ENCODE measurements at places on chromosomes 6 and 20.
A peak's percentile ranks its signal among the peaks of the same experiment; 100 is the strongest.

DNA sequence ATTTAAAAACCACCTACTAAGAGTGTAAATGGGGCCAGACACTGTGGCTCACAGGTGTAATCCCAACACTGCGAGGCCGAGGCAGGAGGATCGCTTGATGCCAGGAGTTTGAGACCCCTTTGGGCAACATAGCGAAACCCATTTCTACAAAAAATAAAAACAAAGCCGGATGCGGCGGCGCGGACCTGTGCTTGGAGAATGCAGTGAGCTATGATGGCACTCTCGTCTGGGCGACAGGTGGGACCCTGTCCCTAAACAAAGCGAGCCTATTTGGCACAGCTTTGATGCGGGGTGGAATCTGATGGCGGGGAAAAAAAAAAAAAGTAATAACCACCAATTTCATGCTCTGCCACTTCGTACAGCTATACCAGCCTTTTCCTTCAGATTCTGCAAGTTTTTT, 1.1 kb downstream of the TCP1 start:
- DNase-seq, result no peak
- no peaks in the 10 kb centered on the region for H3K27me3 ChIP-seq
- H3K27ac ChIP-seq, result no peak overlapping the region

- no peaks in the 10 kb centered on the region for H3K27me3 ChIP-seq
- no peak overlapping the region for H3K4me3 ChIP-seq
- peak; percentile 41 for DNase-seq
- H3K4me1 ChIP-seq, result peaks cover 26% of the 10 kb centered on the region
- H3K27ac ChIP-seq, result no peak overlapping the region
Observed at GRCh38 chr6:47519279-47519678, 41.7 kb downstream of the CD2AP start.

- H3K4me3 ChIP-seq, result no peak overlapping the region
- H3K4me1 ChIP-seq, result no peaks in the 10 kb centered on the region
- H3K36me3 ChIP-seq, result no peaks in the 10 kb centered on the region
- H3K27ac ChIP-seq, result no peak overlapping the region
- no peak for DNase-seq
Observed at GRCh38 chr6:83594941-83595340, 82.6 kb downstream of the PRSS35 start.

DNA sequence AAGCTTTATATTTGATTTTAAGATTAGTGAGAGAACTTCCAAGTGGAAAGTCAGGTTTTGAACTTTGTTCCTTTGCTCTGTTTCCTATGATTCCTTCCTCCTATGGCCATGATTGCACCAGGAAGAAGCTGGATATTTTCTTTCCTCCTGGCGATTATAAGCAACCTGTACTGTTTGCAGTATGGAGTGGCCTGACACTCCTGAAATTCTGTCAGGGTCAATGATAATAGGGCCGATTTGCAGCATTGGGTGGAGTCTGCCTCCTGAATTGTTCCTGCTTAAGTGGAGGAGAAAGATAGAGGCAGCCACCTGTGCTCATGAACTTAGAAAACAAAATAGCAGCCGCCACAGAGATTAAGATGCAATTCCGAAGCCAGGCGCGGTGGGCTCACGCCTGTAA, 9.8 kb upstream of the FAM217A start:
- H3K27ac ChIP-seq, result no peak overlapping the region
- peak; percentile 61 for DNase-seq
- no peak overlapping the region for H3K4me3 ChIP-seq
- peaks cover 6% of the 10 kb centered on the region for H3K4me1 ChIP-seq
- H3K36me3 ChIP-seq, result no peaks in the 10 kb centered on the region

GRCh38 chr6:113763311-113763766, 93.8 kb upstream of the MARCKS start:
- H3K4me3 ChIP-seq, result no peak overlapping the region
- no peaks in the 10 kb centered on the region for H3K4me1 ChIP-seq
- H3K36me3 ChIP-seq, result no peaks in the 10 kb centered on the region
- H3K27me3 ChIP-seq, result no peaks in the 10 kb centered on the region

DNA sequence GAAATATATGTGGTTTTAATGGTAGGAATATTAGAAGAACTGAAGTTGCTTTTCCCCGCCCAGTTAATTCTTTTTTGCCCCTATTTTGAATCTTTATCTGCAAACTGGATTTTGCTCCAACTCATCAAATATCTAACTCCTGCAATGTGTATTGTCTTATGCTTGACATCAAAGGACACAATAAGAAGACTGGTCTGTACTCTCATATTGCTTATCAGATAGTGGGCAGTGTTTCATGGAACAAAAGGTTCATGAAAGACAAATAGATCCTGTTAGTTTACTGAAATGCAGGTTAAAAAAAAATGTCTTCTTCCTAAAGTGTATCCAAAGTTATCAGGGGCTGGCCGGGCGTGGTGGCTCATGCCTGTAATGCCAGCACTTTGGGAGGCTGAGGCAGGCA, 27.7 kb upstream of the GTF3C6 start:
- no peaks in the 10 kb centered on the region for H3K36me3 ChIP-seq
- no peaks in the 10 kb centered on the region for H3K4me1 ChIP-seq
- no peaks in the 10 kb centered on the region for H3K27me3 ChIP-seq
- DNase-seq, result no peak
- H3K27ac ChIP-seq, result no peak overlapping the region

DNA sequence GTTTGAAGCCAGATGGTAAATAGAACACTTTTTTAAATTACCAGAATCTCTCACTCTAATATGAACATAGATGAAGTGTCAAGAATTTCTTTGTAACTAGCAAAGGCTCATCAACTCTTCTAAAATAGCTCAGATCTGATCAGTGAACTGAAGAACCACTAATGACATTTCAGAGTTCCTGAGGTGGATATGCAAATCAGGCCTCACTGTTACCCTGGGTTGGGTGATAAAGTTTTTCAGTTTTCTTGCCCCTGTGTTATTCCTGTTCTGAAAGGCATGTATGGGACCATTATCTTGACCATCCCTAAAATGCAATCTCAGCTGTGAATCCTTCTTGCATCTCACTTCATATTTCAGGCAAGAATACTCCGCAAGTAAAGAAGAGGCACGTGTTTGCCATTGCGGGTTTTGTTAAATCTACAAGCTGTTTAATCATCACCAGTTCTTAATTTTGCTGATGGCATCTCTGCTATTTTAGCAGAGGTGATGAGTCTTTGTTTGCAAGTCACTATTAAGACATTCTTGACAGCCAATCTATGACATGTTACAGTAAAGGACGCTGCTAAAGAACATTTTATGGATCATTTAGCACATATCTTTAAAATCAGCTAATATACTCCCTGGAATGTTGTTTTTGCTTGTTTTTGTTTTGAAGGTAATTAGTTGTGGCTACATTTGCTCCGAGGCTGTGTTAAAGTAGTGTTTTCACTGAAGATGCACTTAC, 47.9 kb downstream of the KHDC1L start:
- no peaks in the 10 kb centered on the region for H3K27me3 ChIP-seq
- no peaks in the 10 kb centered on the region for H3K36me3 ChIP-seq
- peaks cover 6% of the 10 kb centered on the region for H3K4me1 ChIP-seq
- H3K4me3 ChIP-seq, result no peak overlapping the region
- no peak overlapping the region for H3K27ac ChIP-seq

DNA sequence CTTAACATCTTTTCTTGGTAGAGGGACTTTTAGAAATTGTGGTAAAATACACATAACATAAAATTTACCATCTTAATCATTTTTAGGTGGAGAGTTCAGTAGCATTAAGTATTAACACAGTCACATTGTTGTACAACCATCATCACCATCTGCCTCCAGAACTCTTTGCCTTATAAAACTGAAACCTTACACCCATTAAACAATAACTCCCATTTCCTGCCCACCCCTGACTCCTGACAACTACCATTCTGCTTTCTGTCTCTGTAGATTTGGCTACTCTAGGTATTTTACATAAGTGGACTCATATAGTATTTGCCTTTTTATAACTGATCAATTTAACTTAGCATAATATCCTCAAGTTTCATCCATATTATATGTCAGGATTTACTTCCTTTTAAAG, 88.7 kb downstream of the ZHX3 start:
- no peak for DNase-seq
- no peak overlapping the region for H3K4me3 ChIP-seq
- no peaks in the 10 kb centered on the region for H3K36me3 ChIP-seq

GRCh38 chr20:60888771-60889170, 363.3 kb upstream of the CDH4 start:
- no peaks in the 10 kb centered on the region for H3K27me3 ChIP-seq
- no peaks in the 10 kb centered on the region for H3K36me3 ChIP-seq
- H3K4me3 ChIP-seq, result no peak overlapping the region
- H3K27ac ChIP-seq, result no peak overlapping the region

DNA sequence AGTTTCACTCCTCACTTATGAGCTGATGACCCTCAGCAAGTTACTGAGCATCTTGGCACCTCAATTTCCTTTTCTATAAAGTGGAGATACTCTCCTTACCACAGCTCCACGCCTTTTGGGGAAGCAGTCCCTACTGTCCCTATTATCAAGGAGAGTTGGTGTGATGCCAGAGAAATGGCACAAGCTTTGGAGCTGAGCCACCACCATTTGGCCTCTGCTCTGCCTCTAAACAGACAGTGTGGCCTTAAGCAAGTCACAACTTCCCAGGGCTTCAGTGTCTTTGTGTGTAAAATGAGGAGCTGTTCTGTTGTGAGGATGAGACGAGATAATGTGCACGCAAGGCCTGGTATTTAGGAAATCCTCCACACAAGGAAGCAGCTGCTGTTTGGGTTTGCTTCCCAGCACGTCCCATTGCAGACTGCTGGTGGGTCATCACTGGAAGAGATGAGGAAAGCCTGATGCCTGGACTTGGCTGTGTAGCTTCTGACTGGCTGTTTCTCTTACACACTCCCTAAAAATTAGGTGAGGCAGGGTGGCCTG, 18.5 kb downstream of the NSFL1C start:
- no peak for DNase-seq
- H3K27ac ChIP-seq, result no peak overlapping the region
- H3K4me1 ChIP-seq, result no peaks in the 10 kb centered on the region
- peaks cover 100% of the 10 kb centered on the region for H3K36me3 ChIP-seq
- no peak overlapping the region for H3K4me3 ChIP-seq

DNA sequence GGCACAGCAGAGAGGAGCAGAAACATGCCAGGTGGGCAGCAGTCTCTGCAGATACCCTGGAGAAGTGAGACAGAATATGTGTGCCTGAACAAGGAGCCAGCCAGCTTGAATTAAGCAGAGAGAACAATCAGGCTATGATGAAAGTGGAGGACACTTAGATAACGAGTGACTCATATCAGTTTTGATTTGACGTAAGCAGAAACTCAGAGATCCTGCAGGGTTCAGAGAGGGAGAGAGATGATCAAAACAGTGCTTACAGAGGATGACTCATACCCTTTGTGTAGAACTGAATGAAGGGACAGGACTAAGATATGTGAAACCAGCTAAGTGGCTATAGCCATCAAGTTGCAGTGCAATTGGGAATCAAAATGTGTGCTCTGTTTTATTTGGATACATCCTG, 300.7 kb downstream of the TENT5A start:
- H3K36me3 ChIP-seq, result no peaks in the 10 kb centered on the region
- no peak overlapping the region for H3K4me3 ChIP-seq
- H3K4me1 ChIP-seq, result no peaks in the 10 kb centered on the region

DNA sequence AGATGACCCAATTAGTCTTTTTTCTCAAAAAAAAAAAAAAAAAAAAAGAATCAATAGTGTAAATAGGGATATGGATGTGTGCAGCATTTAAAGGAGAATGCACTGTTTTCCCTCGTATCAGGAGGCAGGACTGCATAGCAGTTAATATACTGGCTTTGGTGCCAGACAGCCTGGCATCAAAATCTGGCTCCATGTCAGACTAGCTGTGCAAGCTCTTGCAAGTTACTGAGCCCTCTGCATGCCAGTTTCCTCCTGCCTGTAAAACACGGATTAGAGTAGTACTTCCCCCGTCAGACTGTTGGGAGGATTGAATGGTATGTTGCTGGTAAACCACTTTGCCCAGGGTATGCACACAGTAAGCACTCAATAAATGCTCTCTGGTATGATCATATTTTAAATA, 594.2 kb upstream of the CHD6 start:
- DNase-seq, result no peak
- no peak overlapping the region for H3K27ac ChIP-seq
- H3K36me3 ChIP-seq, result no peaks in the 10 kb centered on the region
- H3K4me1 ChIP-seq, result no peaks in the 10 kb centered on the region
- H3K27me3 ChIP-seq, result no peaks in the 10 kb centered on the region
- no peak overlapping the region for H3K4me3 ChIP-seq

DNA sequence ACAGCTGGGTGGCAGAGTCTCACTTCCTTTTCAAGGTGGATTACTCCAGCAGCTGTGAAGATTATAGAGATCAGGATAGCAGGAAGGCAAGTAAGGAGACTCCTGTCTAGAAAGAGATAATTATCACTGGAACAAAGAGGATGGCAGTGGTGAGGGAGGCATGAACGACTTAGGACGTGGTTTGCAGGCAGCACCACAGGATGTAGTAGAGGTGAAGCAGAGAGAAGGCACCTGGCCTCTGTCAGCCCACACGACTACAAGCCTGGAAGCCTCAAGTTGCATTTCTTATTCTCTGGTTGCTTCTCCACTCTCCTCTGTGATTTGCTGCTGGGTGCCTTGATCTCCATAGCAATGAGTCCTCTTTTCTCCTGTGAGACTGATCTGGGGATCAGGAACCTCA, 62.7 kb downstream of the TSHZ2 start:
- H3K4me3 ChIP-seq, result no peak overlapping the region
- H3K36me3 ChIP-seq, result no peaks in the 10 kb centered on the region
- H3K4me1 ChIP-seq, result no peaks in the 10 kb centered on the region
- DNase-seq, result no peak
- no peaks in the 10 kb centered on the region for H3K27me3 ChIP-seq

DNA sequence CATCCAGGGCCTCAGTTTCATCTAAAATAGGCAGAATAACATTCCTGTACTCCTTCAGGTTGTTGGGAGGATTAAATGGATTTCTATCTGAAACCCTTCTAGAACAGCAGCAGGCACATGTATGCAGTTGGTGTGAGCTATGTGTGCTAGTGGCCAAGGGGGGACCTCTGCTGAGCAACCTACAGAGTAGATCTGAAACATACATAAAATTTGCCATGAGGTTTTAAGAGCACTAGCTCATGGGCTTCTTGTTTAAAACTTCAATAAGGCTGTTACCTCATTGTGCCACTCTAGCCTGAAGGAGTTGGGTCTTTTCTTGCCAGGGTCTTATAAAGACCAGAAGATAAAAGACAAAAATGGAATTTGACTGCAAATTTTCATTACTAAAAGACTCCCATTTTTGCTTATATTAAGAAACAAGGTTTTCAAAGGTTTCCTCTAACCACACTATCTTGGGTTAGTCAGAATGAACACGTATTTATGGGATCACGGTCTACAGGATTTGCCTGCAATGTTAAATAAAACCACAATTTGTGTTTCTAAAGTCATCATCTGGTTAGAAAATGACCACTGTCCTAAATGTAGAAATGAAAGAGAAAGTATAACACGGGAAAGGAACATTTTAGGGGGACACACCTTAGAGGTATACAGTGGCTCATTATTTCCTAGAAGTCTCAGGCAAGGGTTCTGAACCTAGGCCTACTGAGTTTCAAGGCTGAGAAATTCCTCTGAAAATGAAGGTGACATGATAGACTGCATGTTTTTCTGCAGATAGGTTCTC, 144.9 kb upstream of the OLIG3 start:
- H3K36me3 ChIP-seq, result no peaks in the 10 kb centered on the region
- no peak overlapping the region for H3K4me3 ChIP-seq
- H3K27ac ChIP-seq, result no peak overlapping the region
- H3K27me3 ChIP-seq, result no peaks in the 10 kb centered on the region
- peaks cover 10% of the 10 kb centered on the region for H3K4me1 ChIP-seq

Measured in stomach (tissue), 19 donors.